ENCODE measurements at places on chromosomes 5 and 9. TPM values are rescaled to one million over a fixed set of nuclear protein-coding genes. Genes with fewer than 3 reads are reported as not detected.

DNA sequence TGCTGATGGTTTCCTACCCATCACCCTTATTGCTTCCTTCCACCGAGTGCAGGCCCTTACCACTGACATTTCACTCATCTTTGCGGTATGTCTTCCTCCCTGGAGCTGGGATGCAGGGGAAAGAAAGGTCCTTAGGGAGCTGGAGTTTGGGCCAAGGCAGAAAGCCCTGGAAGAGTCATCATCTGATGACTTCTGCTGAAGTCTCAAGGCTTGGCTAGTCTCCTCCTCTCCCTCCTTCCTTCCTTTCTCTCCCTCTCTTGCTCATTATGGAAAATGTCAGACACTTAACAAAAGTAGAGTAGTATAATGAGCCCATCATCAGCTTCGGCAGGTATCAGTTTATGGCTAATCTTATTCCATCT is 40.0 kb downstream of the LARP1 start:
- no peak for DNase-seq
- no peak overlapping the region for H3K4me3 ChIP-seq
- peaks cover 90% of the 10 kb centered on the region for H3K36me3 ChIP-seq
- no peak overlapping the region for H3K27ac ChIP-seq

Gene LCP2
- not detected for total RNA-seq

- H3K27ac ChIP-seq: no peak overlapping the region
- no peak for DNase-seq
- no peaks in the 10 kb centered on the region for H3K36me3 ChIP-seq
- H3K27me3 ChIP-seq: no peaks in the 10 kb centered on the region
- H3K4me1 ChIP-seq: no peaks in the 10 kb centered on the region
Observed at GRCh38 chr9:3007326-3007725, 163.4 kb upstream of the PUM3 start.

DNA sequence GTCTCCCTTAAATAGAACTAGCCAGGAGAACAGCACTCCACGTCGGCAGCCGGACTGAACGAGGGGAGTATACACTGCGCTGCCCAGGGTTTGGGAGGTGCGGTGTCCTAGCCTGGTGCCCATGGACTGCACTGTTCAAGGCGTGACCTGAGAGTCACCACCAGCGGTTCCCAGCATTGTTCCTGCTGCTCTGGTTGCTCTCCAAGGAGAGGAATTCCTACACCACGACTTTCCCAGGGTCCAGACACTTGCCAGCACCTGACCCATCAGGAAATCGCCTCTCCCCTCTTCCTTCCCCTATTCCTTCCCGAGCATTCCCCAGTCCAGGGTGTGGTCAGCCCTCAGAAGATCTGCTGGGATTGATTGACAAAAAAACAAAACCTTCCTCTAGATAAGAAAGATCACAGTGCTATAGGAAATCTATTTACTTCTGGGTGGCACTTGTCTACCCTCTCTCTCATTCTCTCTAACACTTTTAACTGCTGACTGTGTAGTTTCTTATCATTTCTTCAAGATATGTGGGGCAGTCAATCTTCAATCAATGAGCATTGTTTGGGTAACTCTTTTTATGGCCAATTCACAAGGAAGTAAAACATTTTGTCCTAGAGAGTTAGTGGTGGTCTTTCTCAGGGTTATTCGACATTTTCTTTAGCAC is 297.8 kb upstream of the ACTBL2 start:
- no peaks in the 10 kb centered on the region for H3K36me3 ChIP-seq
- no peak overlapping the region for H3K4me3 ChIP-seq
- peaks cover 9% of the 10 kb centered on the region for H3K4me1 ChIP-seq
- no peak overlapping the region for H3K27ac ChIP-seq

DNA sequence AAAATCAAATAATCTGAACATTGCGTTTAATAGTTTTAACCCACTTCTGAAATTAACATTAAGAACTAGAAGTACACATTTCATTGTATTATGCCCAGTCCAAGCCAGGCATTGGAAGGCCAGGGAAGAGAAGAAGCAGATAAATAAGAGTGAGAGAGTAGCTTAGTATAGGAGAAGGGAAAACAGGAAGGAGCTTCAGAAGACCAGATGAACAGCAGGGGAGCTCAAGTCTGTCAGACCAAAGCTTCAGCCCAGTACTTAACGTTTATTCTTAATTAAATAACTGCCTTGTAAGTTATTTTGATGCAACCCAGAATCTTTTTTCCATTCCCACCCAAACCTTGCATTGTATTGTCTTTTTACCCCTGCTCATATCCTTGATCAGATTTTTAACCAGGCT is 11.5 kb upstream of the FAM120AOS start:
- no peak overlapping the region for H3K4me3 ChIP-seq
- H3K27ac ChIP-seq: no peak overlapping the region
- no peaks in the 10 kb centered on the region for H3K27me3 ChIP-seq
- peaks cover 5% of the 10 kb centered on the region for H3K4me1 ChIP-seq
- H3K36me3 ChIP-seq: no peaks in the 10 kb centered on the region

Gene ANKRD31
- total RNA-seq: 0.29 TPM

Gene INSL4
- not detected for total RNA-seq

DNA sequence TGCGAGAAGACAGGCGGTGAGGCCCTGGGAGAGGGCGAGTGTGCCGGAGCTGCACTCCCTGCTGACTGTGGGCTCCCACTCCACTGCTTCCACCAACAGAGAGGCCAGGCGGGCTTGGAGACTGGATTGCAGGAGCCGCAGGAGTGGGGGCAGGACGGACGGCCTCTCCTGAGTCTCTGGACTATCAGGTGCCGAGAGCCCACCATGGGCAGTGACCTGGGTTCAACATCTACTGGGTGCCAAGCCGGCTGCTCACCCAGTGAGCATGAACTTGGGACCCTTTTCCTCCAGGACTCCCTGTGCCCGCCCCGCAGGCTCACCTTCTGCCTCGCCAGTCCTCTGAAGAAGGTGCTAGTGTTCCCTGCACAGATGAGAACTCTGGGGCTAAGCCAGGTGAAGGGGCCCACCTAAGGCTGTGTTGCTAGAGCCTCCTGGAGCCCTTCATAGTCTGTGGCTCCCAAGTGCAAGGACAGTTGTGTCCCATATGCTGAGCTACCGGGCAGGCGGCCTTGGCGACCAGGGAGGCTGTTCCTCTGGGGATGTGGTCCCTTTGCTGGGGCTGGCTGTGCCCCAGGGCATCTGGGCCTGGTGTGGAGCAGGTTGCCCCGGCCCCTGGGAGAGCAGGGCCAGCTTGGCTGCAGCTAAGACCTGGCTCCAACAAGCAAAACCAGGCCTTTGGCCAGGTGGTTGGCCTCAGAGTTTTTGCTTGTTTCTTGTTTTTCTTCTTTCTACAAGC is 77.7 kb upstream of the PHYKPL start:
- H3K27me3 ChIP-seq: no peaks in the 10 kb centered on the region
- no peak overlapping the region for H3K27ac ChIP-seq
- DNase-seq: peak; percentile 46
- no peaks in the 10 kb centered on the region for H3K4me1 ChIP-seq
- H3K4me3 ChIP-seq: no peak overlapping the region

DNA sequence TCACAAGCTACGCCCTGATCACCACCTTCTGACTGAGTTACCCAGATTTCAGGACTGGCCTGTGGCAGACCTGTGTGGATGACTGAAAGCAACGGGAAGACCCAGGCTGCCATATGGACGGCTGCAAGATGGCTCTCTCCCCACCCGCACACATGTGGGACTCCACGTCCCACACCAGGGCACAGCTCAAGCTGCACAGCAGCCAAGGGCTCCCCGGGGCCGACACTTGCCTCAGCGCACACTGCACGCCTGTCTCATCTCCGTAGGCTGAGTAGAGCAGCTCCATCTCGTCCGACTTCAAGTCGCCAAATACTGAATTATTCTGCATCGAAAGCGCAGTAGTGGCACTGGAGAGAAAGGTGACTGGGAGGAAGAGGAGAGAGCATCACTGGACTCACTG is 14.5 kb downstream of the BRD9 start:
- no peak overlapping the region for H3K4me3 ChIP-seq
- no peak overlapping the region for H3K27ac ChIP-seq

Gene QRFP
- not detected for total RNA-seq

DNA sequence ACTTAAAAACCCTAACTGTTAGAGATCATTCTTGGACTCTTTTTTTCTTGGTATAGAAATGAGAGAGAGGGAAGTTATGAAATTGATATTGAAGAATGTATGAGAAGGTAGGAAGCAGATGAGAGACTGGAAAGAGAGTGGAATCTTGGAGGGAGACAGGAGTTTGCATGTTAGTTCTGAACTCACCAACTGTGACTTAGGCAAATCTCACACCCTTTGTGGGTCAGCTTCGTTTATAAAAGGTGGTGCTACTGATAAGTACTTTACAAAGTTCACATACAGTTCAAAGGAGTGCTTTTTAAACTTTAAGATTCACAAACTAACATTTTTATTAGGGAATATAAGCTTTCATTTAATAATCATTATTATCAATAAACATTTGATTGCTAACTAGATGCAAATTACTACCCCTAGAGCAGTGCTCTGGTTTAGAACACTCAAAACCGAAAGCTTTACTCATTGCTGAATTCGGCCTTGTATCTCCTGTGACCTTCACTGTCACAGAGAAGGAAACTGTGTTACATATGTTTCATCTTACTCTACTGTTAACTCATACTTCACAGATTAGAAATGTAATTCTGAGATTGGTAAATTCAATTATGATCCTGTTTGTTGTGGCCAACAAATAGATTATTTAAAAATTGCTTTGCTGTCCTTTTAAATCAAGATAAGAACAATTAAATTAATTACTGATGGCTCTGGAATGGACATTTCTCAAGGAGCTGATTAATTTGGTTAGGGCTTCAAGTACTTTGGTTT is 143.2 kb downstream of the RMI1 start:
- DNase-seq: no peak
- H3K4me1 ChIP-seq: peaks cover 3% of the 10 kb centered on the region
- no peaks in the 10 kb centered on the region for H3K27me3 ChIP-seq
- no peak overlapping the region for H3K4me3 ChIP-seq
- no peak overlapping the region for H3K27ac ChIP-seq

GRCh38 chr5:98557916-98558315 is 215.5 kb upstream of the RGMB start:
- H3K4me1 ChIP-seq: no peaks in the 10 kb centered on the region
- peaks cover 24% of the 10 kb centered on the region for H3K36me3 ChIP-seq
- no peaks in the 10 kb centered on the region for H3K27me3 ChIP-seq
- H3K4me3 ChIP-seq: no peak overlapping the region

- H3K4me1 ChIP-seq: no peaks in the 10 kb centered on the region
- no peaks in the 10 kb centered on the region for H3K36me3 ChIP-seq
- no peaks in the 10 kb centered on the region for H3K27me3 ChIP-seq
- DNase-seq: no peak
- H3K4me3 ChIP-seq: no peak overlapping the region
Observed at GRCh38 chr5:2703615-2704014, 47.9 kb downstream of the IRX2 start.

DNA sequence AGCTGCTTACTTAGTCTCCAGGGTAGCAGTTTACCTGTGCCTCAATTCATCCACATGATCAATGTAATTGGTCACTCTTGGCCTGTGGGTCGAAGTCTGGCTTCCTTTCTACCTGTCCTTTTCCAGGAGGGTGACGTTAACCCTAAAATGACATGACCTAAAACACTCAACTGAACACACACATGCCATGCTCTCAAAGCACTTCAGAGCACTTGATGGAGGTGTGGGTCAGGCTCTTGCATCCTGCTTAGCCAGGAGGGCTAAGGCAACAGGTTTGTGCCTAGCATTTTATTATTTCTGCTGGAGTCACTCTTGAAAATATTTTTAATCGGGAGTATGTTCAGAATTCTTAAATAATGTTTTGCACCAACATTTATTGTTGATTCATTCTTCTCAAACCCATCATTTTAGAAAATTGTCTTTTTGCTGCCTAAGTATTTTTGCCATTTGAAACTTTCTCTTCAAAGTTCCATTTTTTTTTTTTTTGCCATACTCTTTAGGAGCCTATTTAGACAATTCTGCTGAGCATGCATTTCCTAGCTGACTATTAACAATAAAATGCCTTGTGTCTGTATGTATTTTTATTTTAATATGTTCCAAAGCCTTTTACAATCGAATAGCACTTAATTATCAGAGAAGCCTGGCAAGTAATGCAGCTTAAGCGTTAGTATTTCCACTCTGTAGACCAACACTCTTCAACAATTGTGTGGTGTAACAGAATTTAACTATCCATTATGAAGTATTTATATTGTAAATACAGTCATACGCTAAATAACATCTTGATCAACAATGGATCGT is 59.1 kb downstream of the ATP10B start:
- no peaks in the 10 kb centered on the region for H3K36me3 ChIP-seq
- H3K27ac ChIP-seq: no peak overlapping the region
- no peak overlapping the region for H3K4me3 ChIP-seq
- peaks cover 4% of the 10 kb centered on the region for H3K4me1 ChIP-seq
- DNase-seq: no peak

Gene LHFPL2
- 95.5 TPM for total RNA-seq

Gene IFNK
- not detected for total RNA-seq

- H3K36me3 ChIP-seq: no peaks in the 10 kb centered on the region
- no peak overlapping the region for H3K4me3 ChIP-seq
- no peak overlapping the region for H3K27ac ChIP-seq
- no peaks in the 10 kb centered on the region for H3K27me3 ChIP-seq
Observed at GRCh38 chr5:146192571-146193043, 10.2 kb upstream of the LARS1 start.

Gene SHC3
- total RNA-seq: 0.95 TPM

Gene EIF4E1B
- 2.2 TPM for total RNA-seq

GRCh38 chr5:107619781-107620180 is 51.0 kb downstream of the EFNA5 start:
- H3K4me3 ChIP-seq: no peak overlapping the region
- DNase-seq: no peak
- peaks cover 11% of the 10 kb centered on the region for H3K36me3 ChIP-seq
- no peaks in the 10 kb centered on the region for H3K27me3 ChIP-seq
- peaks cover 5% of the 10 kb centered on the region for H3K4me1 ChIP-seq

DNA sequence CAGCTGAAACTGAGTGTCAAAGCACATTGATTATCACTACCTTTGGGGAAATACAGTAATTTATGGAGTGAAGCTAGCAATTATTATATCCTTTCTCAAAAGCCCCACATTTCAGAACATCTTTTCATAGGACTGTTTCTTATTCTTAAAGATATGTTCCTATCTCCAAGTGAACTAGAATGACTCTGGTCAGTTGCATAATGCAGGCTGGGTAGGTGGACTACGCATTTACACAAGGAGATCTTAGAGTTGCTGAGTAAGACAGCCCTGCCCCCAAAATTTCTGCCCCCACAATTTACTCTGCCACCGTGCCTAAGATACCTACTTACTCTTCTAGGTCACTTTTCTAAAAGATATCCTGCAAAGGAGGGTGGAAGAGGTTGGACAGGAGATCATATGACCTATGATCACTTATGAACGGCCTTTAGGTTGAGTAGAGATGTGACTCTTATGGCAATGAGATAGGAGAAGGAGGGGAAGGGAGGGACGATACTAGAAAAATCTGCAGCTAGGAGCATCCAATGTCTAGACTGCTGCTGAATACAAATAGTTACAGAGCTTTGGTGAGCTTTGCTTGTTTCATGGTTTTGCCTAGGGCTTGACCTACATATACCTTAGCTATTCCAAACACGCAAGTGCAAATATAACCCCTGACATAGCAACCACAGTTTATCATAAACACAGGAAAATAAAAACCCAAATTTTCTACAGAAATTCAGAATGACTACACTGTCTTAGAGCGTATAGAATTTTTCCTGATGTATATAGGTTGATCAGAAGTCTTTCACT is 121.7 kb downstream of the GLIS3 start:
- no peaks in the 10 kb centered on the region for H3K4me1 ChIP-seq
- no peak overlapping the region for H3K27ac ChIP-seq
- no peak overlapping the region for H3K4me3 ChIP-seq

GRCh38 chr5:178555771-178556211 is 34.4 kb downstream of the COL23A1 start:
- H3K4me1 ChIP-seq: no peaks in the 10 kb centered on the region
- DNase-seq: peak; percentile 79
- no peak overlapping the region for H3K4me3 ChIP-seq

All from endodermal cell (in vitro differentiated cells).